ENCODE measurements at places on chromosomes 11 and 22.

- DNase-seq: no peak
These were observed 20.6 kb upstream of the ST3GAL4 start for GRCh38 chr11:126334659-126335462.

- DNase-seq: no peak
These were observed 5.0 kb downstream of the SLC1A2 start for GRCh38 chr11:35414311-35414710.

- no peak for DNase-seq
These were observed 71.5 kb downstream of the SYN3 start for GRCh38 chr22:32986766-32987040.

GRCh38 chr11:93663021-93663420 is 1.5 kb downstream of the CEP295 start:
- no peak for DNase-seq

DNA sequence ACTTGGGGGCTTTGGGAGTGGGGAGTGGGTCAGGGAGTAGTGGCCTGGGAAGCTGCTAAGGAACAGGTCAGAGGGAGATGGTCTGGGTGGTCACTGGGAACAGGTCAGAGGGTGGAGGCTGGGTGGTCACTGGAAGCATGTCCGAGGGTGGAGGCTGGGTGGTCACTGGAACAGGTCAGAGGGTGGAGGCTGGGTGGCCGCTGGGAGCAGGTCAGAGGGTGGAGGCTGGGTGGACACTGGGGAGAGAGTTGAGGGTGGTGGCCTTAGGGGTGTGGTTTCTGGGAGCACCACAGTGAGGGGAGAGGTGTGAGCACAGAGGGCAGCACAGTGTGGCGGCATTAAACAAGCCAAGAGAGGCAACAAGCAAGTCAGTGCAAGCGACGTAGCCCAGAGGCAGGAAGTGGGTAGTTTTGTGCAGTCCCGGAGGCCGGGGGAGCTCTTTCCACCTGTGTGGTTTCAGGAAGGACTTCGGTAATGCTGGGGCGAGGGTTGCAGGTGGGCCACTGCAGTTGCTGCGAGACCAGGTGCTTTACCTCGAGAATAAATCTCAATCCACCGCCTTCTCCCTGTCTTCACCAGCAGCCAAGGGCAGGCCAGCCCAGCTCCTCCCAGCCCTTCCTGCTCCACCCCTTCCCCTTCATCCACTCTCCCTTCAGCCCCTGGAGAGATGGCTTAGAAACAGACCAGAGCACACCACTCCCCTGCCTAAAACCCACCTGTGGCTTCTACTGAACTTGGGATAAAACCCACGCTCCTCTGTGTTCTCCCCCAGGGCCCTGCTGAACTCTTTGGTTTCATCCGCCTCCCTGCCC is 3.2 kb upstream of the CACNA1I start:
- no peak for DNase-seq

DNA sequence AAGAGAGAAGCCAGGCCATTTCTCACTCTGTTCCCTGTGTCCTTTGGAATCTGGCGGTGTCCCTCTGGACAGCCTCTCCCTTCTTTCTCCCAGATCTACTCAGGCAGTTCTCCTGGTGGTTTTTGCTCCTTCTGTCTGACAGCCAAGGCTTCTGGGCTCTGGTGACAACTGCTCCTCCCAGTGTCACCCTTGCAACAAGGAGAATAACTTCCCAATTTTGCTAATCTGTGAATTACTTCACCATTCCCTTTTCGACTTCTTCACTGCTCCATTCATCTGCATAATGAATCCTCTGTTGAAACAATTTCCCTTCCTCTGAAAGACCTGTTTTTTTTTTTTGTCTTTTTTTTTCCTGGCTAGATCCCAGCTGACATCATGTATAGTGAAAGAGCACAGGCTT is 56.3 kb upstream of the PDE3B start:
- no peak for DNase-seq

DNA sequence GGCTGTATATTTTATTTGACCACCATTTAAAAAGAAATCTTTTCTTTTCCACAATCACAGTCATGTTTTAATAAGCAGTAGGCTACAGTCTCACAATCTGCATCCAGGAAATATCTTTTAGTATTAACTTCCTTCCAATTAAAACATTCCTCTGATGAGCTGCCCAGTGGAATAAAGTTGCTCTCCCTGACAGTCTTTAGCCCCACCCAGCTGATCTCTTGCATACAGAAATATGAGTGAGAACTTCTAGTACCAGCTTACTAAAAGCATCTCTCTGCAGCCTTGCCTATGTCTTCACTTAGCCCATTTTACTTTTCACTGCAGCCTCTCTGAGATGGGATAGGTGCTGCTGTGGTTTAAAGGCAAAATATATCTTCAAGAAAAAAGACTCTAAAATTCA is 143.4 kb upstream of the ANO3 start:
- no peak for DNase-seq

DNA sequence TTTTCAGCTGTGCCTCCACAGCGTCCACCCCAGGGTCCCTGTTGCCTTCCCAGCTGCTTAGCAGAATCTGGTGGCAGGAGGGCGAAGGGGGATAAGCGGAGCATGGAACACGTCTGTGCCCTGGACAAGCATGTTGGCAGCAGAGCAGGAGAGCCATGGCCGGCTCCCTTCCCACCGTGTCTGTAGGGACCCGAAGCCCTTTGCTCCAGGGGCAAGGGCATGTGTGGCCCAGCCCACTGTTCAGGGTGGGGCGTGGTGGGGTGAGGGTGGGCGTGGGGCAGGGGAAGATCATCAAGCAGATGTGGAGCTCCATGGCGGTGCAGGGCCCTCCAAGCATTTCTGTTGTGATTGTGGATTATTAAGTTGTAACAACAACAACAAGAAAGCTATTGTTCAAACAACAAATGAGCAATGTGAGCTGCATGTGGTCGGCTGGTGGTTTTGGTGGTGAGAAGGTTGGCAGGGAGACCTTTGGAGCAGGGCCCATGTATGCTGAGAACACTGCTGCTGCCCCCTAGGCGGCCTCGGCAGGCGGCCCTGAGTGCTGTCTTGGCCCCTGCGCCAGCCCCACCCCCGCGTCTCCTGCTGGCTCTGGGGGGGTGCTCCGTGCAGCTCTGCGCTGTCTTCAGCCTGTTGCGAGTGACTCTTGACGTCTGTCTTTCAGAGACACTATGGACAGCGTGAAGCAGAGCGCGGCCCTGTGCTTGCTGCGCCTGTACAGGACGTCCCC is 50.9 kb downstream of the AP2A2 start:
- DNase-seq: peak; percentile 34

GRCh38 chr11:128725630-128726319 is 31.9 kb downstream of the FLI1 start:
- no peak for DNase-seq

- DNase-seq: no peak
These were observed 3.0 kb upstream of the SEC14L3 start for GRCh38 chr22:30474683-30475424.

GRCh38 chr11:9459667-9460321 is 1.0 kb upstream of the ZNF143 start:
- DNase-seq: peak; percentile 45

DNA sequence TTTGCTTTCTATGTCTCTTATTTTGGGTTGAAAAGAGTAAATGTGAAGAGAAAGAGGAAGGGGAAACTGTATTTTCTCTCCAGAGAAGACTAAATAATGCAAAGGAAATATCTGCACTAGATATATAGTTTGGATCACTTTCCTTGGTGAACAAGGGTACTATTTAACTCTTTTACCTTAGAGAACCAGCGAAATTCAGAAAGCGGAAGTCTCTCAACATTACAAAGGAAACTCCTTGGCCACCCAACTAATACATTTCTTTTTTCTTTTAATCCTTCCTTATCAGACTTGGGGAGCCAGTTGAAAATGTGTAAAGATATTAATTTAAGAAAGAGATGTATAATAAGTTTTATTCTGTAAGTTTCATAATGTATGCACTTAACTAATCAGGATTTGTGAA is 64.2 kb downstream of the SESN3 start:
- no peak for DNase-seq

GRCh38 chr11:62928011-62928410 is 6.8 kb upstream of the CHRM1 start:
- no peak for DNase-seq

DNA sequence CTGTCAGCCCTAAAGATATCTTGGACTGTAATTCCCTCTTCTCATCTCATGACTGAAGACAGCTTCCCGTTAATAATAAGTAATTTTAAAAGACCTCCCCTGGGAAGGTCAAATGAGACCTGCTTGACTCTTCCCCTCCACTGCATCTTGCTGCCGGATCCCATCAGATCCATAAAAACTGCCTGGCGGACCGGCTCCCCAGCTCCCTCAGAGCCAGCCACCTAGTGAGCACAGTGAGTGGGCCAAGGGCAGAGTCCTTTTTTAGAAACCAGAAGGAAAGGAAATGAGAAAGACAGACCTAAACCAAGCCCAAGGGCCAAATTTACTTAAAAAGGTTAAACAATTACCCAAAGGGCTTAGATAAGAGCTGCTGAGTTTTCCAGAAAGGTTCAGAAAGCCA is 595.3 kb downstream of the OPCML start:
- no peak for DNase-seq

GRCh38 chr22:20426259-20426615 is 11.4 kb downstream of the SCARF2 start:
- no peak for DNase-seq

GRCh38 chr11:116695657-116696254 is 77.0 kb downstream of the BUD13 start:
- DNase-seq: no peak

DNA sequence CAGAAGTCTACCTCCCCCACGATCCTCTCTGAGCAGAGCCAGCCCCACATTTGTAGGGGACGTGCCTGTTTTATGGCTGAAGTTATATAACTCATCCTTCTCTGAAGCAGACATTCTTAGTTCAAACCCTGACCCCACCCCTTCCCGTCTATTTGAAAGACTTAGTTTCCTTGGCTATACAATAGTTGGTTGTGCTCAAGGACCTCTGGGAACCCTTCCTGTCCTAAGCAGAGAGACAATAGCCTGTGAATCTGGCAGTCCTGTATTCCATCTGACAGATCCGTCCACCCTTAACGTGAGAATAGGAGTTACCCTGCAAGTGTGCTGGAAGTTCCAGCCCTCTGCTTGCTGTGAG is 75.2 kb downstream of the MN1 start:
- no peak for DNase-seq

DNA sequence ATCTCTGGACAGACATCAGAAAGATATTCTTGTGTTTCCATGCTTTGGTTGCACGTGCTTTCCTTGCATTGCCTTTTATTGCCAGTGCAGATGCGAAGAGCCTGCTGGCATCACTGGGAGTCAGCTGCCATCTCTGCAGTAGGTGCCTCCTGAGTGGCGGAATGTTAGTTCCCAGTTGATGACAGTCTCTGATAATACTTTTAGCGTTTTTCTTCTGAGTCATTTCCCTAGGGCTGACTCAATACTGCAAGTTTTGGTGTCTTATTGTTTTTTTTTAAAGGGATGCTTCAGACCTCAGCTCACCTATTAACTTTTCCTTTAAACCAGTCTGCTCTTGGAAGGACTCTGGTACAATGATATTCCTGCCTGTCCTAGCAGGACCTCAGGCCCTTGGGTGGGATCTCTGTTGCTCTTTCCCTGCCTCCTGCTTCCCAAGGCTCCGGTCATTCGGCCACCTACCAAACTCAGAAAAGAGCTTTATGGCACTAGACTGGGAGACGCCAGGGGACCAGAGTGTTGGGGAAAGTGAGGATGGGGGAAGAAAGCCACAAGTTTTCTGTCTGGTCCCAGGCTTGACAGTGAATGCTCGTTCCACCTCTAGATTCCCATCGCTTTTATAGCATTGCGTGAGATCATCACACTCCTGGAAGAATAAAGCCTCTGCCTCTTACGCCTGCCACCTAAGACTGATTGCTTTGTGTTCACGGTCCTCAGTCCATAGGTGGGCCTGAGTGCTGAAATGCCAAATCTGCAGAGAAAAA is 308.7 kb downstream of the DDX10 start:
- no peak for DNase-seq

- DNase-seq: no peak
These were observed 3.4 kb upstream of the UCP3 start for GRCh38 chr11:74012074-74012809.

- DNase-seq: peak; percentile 18
These were observed 3.7 kb upstream of the POLD4 start for GRCh38 chr11:67356864-67357561.

DNA sequence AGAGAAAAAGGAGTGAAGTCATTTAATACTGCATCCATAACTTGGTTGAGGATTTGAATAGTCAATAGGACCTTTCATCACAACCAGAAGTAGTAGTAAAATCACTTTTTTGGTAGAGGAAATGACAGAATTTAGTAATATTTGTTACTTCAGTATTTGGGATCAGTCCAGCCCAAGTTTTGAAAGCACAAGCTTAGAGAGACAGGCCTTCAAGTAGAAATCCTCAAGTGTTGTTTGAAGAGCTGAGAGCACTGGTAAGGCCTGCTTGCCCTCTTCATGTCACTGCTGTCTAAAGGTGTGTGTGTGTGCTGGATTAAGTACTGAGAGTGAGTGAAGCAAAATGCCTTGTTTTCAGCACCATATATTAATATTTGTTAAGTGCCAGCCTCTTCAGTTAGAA is 137.3 kb downstream of the WNT11 start:
- no peak for DNase-seq

DNA sequence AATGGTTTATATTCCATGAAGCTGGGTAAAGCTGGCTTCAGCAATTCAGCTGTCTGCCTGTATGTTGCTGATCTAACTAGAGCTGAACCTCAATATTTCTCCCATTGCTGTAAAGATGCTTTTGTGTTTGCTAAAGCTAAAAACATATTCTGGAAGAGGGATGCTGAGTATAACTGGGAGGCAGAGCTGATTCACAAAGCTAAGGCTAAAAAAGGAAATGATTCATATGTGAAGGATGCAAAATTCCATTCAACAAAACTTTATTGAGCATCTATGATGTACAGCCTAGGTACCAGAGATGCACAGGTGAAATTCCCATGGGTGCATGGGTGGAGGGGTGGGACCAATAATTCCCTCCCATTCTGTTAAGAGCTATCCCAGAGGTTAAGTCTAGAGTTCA is 193.9 kb downstream of the KIF18A start:
- DNase-seq: no peak

- no peak for DNase-seq
These were observed 8.9 kb downstream of the GDPD5 start for GRCh38 chr11:75516886-75517285.

GRCh38 chr22:38028344-38029130 is 28.7 kb upstream of the PICK1 start:
- DNase-seq: peak; percentile 32

DNA sequence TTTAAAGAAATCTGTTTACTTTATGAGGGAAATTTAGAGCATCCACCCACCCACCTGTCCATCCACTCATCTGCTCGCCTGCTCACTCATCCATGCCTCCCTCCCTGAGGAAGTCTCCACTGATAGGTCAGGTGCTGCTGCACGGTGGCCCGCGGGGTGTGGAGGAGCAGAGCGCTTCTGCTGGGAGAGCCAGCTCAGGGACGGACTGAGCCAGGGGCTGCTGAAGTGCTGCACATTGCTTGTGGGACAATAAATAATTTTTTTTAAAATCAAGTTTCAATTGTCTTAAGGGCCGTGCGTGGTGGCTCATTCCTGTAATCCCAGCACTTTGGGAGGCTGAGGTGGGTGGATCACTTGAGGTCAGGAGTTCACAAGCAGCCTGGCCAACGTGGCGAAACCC is 148.9 kb downstream of the TBC1D22A start:
- DNase-seq: no peak

GRCh38 chr11:70606951-70607330 is 208.6 kb downstream of the CTTN start:
- DNase-seq: no peak

Measured in nucleus accumbens (tissue), 56 donors.